ENCODE measurements at places on chromosomes 7 and 10.

DNA sequence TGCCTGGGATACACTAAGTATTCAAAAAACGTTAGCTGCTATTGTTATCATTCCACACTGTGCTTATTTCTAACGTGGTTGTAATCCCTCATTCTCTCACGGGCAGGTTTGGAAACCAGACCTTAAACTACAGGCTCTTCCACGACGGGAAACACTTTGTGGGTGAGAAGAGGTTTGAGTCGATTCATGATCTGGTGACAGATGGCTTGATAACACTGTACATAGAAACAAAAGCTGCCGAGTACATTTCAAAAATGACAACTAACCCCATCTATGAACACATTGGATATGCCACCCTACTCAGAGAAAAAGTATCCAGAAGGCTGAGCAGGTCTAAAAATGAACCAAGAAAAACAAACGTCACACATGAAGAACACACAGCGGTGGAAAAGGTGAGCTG lies 163.2 kb upstream of the PRR15 start:
- no peak for DNase-seq

DNA sequence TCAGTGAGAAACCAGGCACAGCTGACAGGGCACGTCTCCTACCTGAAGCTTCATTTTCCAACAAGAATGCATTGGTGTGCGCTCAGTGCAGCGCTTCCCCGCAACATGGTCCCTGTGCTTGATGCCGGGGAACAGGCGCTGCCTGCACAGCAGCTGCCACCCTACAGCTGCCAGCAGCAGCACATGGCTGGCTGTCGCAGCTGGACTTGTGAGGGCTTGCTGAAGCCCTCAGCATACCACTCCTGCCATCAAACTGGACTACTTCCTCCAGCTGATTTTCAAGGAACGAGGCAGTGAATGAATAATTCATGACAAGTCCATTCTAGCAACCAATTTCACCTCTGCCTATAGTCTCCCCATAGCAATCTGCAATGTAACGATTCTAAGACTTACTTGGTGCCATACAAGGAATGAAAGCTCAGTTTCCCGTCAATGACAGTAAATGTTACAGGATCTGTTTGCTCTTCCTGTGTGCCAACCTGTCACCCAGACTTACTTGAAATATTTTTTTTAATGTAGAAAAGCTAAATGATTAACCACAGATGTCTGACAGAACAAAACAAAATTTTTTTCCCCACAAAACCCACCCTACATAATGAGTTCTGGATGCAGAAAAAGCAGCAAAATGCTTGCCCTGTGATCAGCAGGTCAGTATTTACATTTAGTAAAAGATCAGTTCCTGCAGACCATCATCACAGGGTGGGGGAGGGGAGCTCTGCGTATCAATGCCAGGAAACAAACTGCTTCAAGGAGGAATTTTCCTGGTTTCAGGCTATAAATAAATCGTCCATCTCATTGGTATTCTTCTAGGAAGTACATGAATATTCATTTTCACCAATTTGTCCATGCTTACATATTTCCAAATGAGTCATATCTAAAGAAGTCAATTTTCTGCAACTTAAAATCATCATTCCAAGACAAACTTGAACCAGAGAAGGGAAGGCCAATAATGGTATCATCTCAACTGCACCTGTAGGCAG lies 140.6 kb downstream of the ALOX5 start:
- no peak for DNase-seq

- DNase-seq: no peak
Measured at GRCh38 chr10:132345345-132345744, 13.4 kb downstream of the LRRC27 start.

DNA sequence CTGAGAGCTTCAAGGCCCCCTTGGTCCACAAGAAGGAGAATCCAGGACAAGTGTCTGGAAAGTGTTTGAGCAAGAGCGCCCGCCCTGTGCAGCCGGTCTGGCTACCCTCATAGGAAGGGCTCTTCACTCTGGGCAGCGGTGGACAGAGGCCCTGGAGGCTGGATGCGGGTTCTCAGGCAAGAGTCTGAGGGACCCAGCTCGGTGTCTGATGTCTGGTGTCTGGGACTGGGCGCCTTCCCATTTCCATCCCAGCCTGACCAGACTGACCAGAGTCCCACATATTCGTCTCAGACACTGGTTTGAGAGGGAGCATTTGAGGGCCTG lies 59.8 kb downstream of the HK1 start:
- no peak for DNase-seq

All from NCI-H1092 treated with DMSO at 0.1 percent for 48 hours (cell line).